ENCODE measurements at places on chromosomes 6 and 20.

- no peak for DNase-seq
Observed at GRCh38 chr20:17505636-17506517, 25.3 kb downstream of the BFSP1 start.

GRCh38 chr20:52004018-52004417, 187.6 kb downstream of the ZFP64 start:
- no peak for DNase-seq

DNA sequence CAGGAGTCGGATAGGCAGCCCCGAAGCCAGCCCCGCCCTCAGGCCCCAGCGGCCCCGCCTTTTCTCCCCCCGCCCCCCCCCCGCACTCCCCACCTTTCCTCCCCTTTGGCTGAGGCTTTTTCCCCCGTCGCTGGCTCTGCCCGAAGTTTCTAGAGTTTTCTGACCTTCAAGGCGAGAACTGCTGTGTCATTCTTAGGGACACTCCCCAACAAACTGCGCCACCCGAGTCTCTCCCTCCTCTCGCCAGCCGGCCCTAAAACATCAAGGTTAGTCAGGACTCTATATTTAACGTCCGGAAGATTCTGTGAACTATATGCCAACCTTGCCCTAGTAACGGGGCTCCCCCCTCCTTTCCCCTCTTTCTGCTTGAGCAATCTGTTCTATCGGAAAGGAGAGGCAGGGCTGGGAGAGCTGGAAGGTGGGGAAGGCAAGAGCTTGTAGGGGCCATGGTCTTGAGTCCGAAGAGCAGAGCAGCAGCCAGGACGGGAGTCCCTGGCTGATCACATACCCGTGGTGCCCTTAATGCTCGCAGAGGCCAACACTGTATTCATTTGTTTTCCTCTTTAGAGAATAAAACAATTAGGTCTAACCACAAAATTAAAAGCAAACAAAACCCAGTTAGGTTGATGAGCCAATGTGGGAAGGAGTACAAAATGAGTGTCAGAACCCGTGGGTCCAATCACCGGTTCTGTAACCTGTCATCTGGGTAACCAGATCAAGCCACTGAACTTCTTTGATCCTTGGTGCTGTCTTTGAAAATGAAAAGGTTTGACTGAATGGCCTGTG, 5.3 kb upstream of the HSPA1B start:
- peak; percentile 82 for DNase-seq

- no peak for DNase-seq
Observed at GRCh38 chr20:62732031-62732760, 23.6 kb downstream of the NTSR1 start.

DNA sequence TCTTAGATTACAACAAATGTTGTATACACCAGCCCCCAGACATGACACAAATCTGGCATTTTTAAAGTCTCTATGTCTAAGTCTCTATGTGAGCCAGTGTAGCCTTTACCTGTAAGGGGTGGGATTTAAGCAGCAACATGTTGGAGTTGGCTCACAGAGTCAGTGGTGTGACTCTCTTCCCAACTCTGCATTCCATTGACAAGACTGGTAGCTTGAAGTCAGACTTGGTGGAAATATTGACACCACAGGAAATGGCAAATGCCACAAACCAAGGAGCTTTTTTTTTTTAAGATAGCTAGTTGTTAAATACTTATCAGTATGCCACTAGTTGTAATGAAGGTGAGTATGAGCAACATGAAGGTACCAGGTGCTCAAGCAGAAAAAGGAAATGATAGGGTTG, 103.1 kb upstream of the SMLR1 start:
- no peak for DNase-seq

DNA sequence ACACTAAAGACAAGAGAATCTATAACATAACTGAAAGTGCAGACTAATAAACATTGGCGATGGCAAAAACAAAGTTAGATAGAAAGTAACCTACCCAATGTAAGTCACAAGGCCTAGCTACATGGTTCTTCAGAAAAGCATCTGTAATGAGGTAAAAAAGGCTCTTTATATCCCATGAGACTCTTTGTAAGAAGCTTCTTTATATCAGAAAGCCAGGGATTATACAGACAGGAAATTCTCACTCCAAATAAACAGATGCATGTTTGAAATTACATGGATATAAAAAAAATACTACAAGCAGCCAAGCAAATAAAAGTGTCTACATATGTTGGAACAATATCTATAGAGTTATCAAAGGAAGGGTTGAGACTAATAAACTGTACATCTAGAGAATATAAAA, 284.9 kb upstream of the NRSN1 start:
- no peak for DNase-seq

- DNase-seq, result no peak
Observed at GRCh38 chr6:84332139-84333034, 104.9 kb upstream of the CEP162 start.

DNA sequence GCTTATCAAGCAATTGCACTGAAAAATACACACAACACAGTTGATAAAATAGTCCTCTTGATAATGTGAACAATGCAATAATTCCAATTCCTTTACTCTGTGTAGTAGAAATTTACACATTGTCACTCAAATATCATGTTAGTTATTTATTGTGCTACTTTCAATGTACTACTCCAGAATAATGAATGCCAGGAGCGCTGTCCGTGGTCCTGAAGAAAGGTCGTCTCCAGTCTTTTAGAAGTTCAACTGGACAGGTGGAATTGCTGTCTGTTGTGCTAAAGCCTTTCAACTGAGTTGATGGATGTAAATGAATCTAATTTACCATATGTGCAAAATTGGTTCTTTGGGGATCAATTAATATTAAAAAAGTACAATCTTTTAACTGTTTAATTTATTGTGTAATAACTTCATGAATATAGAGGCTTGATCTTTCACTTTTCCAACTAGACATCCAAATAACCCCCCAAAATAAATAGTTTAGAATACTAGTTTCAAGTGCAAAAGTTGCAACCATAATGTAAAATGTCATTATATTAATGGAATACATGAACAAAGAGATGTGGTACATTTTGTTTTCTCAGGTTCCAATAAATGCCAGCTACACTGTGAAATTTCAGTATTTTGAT, 3.2 kb downstream of the GRIK2 start:
- no peak for DNase-seq

DNA sequence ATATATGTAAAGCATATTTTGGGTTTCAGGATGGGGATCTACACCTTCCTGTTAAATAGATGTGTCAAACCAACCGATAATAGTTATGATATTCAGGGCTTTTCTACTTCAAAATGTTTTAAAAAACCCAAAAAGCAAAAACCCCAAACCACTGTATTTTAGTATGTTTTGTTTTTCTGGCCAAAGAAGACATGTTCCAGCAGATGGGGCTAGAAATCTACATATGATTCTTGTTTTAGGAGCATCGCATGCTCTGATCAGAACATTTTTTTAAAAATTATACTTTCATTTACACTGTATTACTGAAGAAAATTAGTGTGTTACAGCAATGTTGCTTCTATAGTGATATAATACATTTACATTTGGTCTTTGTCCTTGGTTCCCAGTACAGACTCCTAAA, 11.0 kb downstream of the RMND1 start:
- DNase-seq, result no peak

- DNase-seq, result no peak
Observed at GRCh38 chr6:107606407-107606806, 116.5 kb downstream of the SOBP start.
